ENCODE measurements at places on chromosomes 11 and 22.

DNA sequence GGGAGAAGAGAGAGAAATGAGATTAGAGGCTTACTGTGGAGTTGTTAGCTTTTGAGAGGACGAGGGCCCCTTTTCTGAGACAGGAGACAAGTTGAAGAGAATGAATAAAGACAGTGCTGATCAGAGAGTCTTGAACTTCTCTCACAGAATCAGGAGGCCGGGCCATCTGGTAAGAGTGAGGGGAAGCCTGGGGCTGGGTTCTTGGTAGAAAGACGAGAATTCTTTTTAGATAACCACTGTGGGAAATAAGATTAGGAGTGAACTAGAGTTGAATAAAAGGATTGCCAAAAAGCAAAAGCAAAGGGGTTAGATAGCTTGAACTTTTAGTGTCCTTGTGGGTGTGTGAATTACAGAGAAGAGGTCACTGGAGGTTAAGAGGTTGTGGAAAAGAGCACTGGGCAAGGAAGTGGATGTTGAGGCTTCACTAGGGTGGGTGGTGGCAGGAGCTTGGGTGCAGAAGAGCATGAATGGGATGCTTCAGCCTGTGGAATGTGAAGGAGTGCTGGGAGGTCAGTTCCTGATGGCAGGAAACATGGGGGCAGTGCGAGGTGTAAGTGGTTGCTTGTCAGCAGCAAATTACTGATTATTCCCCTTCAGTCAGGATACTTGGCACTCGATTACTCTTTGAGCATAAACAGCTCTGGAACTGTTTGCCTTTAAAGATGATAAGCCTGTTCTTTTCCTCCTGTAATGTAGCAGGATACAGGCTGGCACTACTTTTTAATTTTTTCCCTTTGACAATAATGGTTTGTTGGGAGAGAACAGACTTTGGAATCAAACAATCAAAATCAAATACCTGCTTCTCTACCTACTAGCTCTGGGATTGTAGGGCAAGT is 98.3 kb downstream of the ARHGAP42 start:
- DNase-seq = no peak

- DNase-seq = no peak
Observed at GRCh38 chr11:47163193-47163592, 13.5 kb downstream of the ARFGAP2 start.

DNA sequence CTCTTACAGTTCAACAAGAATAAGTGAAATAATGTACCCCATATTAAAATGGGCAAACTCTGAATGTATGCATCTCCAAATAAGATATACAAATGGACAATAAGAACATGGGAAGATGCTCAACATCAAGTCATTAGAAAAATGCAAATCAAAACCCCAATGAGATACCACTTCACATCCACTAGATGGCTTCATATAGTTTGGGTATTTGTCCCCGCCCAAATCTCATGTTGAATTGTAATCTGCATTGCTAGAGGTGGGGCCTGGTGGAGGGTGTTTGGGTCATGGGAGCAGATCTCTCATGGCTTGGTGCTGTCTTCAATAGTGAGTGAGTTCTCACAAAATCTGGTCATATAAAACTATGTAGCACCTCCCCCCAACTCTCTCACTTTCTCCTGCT is 5.7 kb downstream of the MPZL2 start:
- DNase-seq = peak; percentile 64

DNA sequence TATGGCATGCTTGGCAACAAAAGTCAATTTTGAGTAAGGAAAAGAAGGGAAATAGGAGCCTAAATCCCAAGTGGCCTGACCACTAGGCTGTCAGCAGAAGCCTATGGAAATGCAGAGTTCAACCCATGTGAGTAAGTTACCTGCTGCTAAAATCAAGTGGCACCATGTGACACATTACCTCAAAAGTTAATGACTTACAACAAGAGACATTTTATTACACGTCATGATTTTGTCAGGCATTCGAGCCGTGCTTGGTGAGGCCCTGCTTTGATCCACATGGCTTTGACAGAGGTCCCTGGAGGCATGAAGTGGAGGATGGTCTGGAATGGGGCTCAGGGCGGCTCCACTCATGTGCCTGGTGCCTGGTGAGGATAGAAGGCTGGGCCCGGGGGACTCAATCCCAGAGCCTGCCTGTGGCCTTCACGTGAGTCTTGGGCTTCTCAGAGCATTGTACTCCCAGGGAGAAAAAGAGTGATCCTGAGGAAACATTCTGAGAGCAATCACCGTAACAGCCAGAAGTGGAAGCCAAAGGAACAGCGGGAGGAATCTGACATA is 339.1 kb upstream of the B3GAT1 start:
- no peak for DNase-seq

DNA sequence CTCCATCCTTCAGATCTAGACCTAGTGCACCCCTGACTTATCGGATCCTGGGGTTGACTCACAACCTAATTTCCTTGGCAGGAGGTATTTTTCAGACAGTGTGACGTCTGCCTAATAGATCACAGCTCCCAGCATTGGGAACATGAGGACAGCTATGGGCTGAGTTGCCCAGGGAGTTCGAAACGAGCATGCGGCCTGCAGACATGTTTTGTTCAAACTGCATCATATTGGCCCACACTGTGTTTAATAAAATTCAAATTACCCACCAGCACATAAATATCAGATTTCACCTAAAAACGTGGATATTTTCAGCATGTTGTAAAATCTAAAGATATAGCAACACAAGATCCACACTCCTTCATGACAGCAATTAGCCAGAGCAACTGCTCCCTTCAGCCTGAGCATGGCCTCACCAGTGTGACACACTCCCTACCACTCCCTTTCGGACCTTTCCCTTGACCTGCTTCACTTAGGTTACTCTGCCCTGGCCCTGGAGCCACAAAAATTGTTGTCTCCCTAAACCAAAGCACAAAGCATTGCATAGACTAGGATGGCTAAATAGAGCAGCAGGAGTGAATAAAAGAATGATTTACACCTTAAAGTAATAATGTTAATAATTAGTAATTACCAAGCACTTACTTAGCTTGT is 53.6 kb upstream of the USP47 start:
- no peak for DNase-seq

All from OCI-M1 (cell line).